ENCODE measurements at places on chromosomes 12 and 14.
A peak's percentile ranks its signal among the peaks of the same experiment; 100 is the strongest.

GRCh38 chr14:81162941-81163340, 57.8 kb downstream of the GTF2A1 start:
- peak; percentile 93 for DNase-seq

GRCh38 chr12:24879644-24880043, 69.3 kb downstream of the BCAT1 start:
- peak; percentile 25 for DNase-seq

DNA sequence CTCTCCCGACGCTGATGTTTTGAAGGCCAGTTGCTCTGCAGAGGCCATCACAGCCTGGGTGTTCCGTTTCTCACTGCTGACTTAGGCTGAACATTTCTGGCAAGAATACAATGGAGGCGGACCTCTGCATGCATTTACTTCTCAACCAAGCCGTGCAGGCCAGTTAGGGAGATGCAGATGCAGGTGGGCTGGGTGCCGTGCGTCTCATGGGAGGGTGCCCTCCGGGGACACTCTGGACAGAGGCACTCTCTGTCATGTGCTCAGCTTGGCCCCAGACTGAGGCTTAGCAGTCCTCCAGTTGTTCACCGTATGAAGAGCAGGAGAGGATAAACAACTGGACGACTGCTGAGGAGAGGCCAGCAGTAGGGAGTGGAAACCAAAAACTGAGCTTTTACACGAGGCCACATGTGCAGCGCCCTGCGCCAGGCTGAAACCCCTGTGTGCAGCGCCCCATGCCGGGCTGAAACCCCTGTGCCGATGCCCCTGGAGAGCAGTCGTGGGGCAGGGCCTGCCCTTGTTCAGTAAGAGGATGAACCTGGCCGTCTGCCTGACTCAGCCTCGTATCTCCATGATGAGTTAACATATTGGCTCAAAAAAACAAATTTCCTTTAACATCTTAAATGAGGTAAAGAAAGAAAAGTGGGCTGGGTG, 32.3 kb downstream of the DDX51 start:
- no peak for DNase-seq

DNA sequence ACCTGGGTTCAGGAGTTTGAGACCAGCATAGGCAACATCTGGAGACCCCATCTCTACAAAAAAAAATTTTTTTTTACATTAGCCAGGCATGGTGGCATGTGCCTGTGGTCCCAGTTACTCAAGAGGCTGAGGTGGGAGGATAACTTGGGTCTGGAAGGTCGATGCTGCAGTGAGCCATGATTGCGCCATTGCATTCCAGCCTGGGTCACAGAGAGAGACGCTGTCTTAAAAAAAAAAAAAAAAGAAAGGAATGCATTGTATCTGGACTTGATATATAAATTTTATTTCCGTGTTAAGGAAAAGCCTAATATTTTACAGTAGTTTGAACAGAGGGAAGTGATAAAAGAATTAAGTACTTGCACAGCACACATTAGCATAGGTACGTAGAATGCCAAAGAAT, 97.2 kb downstream of the ZC3H14 start:
- peak; percentile 1 for DNase-seq

DNA sequence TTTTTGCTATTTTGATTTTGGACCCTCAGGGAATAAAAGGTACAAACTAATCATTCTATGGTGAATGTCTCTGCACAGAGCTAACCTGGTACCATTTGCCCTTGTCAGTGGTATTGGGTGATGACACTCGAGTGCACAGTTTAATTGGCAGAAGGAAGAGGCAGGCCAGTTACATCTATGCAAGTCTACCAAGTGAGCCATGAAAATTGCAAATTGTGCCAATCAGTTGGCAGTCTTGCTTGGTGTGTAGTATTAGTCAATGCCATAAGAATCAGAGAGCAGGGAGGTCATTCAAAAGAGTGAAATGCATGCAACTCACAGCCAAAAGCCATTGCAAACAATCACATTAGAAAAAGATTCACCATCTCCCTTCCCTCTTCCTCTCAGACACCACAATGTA, 479.6 kb downstream of the ADAMTS20 start:
- DNase-seq: no peak

- peak; percentile 19 for DNase-seq
Measured at GRCh38 chr14:81831128-81831820, 297.6 kb upstream of the SEL1L start.

- no peak for DNase-seq
Measured at GRCh38 chr12:4991373-4991772, 52.3 kb upstream of the KCNA5 start.

GRCh38 chr12:67792185-67792584, 143.6 kb downstream of the DYRK2 start:
- DNase-seq: no peak

Measured in MV-4-11 (cell line).